ENCODE measurements at places on chromosomes 3 and 15. TPM values are rescaled to one million over a fixed set of nuclear protein-coding genes. Genes with fewer than 3 reads are reported as not detected.

The TLR9 gene
- total RNA-seq: 0.94 TPM

The CHL1 gene
- total RNA-seq: 109 TPM

The LMAN1L gene
- not detected for total RNA-seq

The PLS1 gene
- 51.4 TPM for total RNA-seq

The TEX55 gene
- not detected for total RNA-seq

The CDHR4 gene
- total RNA-seq: 0.54 TPM

The CKMT1B gene
- 14.5 TPM for total RNA-seq

The FANCD2OS gene
- not detected for total RNA-seq

The CCDC39 gene
- total RNA-seq: 0.60 TPM

The TTLL13 gene
- total RNA-seq: 0.54 TPM

The GPR176 gene
- 7.6 TPM for total RNA-seq

DNA sequence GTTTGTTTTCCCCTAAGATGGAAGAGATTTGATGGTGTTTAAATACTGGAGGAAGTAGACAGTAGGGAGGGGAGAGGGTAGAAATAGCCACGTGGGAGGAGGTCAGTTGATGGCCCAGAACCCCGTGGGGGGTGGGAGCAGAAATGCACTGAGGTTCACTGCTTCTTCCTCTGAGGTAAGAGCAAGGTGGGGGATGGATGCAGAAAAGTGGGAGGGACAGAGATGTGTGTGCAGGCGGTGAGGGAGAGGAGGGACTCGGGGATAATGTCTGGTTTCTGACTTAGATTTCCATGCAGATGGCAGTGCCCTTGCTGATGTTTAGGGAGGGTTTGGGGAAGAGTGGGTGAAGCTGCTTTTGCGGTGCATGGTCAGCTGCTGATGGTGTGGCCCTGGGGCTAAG is 102.9 kb downstream of the ARNT2 start:
- H3K4me1 ChIP-seq: no peaks in the 10 kb centered on the region
- no peaks in the 10 kb centered on the region for H3K27me3 ChIP-seq
- H3K36me3 ChIP-seq: no peaks in the 10 kb centered on the region
- H3K4me3 ChIP-seq: no peak overlapping the region
- H3K27ac ChIP-seq: no peak overlapping the region

- H3K27ac ChIP-seq: peak overlapping the region; percentile 8
- no peaks in the 10 kb centered on the region for H3K36me3 ChIP-seq
- no peaks in the 10 kb centered on the region for H3K4me1 ChIP-seq
Observed at GRCh38 chr15:64232400-64232799, 69.6 kb upstream of the PPIB start.

- no peaks in the 10 kb centered on the region for H3K36me3 ChIP-seq
- no peak for DNase-seq
- H3K4me1 ChIP-seq: no peaks in the 10 kb centered on the region
- H3K27me3 ChIP-seq: no peaks in the 10 kb centered on the region
- H3K4me3 ChIP-seq: no peak overlapping the region
- no peak overlapping the region for H3K27ac ChIP-seq
Observed at GRCh38 chr3:118408431-118408830, 626.2 kb downstream of the IGSF11 start.

GRCh38 chr3:188449421-188449820 is 295.5 kb downstream of the LPP start:
- H3K27me3 ChIP-seq: no peaks in the 10 kb centered on the region
- no peak overlapping the region for H3K4me3 ChIP-seq
- no peak for DNase-seq
- no peaks in the 10 kb centered on the region for H3K4me1 ChIP-seq
- H3K27ac ChIP-seq: no peak overlapping the region

DNA sequence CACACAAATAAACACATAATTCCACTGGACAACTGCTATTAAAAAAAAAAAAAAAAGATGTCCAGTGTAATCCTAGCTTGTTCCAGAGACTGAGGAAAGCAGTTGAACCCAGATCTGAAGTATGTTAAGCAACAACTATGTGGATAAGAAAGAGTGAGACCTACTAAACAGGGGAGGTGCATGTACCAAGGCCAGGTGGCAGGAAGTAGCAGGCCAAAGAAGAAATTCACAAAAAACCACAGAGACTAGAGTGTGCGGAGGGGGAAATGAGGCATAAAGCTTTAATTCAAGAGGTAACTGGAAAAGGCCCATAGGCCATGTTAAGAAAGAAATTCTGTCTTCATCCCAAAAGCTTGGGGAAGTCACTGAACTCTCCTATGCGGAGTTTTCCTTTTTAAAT is 490.0 kb downstream of the NAALADL2 start:
- DNase-seq: no peak
- H3K4me1 ChIP-seq: no peaks in the 10 kb centered on the region
- H3K36me3 ChIP-seq: no peaks in the 10 kb centered on the region
- no peaks in the 10 kb centered on the region for H3K27me3 ChIP-seq
- no peak overlapping the region for H3K27ac ChIP-seq

DNA sequence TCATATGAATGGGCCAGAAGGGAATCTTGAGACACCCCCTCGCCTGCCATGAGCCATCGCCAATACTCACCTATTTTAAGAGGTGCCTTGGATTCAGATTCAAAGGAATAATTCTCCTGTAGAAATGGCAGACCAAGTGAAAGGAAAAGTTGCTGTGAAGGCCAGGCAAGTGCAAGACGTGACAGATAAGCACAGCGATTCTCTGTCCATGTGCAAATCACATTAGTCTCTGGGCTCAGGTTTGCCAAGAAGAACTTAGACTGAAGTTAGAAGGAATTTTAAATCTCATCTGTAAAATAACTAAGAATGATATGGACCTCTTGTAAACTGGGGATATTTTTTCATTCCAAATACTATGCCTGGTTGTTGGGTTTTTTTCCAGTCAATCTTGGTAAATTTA is 173.6 kb downstream of the UACA start:
- no peak overlapping the region for H3K4me3 ChIP-seq
- no peak for DNase-seq
- no peaks in the 10 kb centered on the region for H3K36me3 ChIP-seq
- H3K4me1 ChIP-seq: no peaks in the 10 kb centered on the region
- no peaks in the 10 kb centered on the region for H3K27me3 ChIP-seq

DNA sequence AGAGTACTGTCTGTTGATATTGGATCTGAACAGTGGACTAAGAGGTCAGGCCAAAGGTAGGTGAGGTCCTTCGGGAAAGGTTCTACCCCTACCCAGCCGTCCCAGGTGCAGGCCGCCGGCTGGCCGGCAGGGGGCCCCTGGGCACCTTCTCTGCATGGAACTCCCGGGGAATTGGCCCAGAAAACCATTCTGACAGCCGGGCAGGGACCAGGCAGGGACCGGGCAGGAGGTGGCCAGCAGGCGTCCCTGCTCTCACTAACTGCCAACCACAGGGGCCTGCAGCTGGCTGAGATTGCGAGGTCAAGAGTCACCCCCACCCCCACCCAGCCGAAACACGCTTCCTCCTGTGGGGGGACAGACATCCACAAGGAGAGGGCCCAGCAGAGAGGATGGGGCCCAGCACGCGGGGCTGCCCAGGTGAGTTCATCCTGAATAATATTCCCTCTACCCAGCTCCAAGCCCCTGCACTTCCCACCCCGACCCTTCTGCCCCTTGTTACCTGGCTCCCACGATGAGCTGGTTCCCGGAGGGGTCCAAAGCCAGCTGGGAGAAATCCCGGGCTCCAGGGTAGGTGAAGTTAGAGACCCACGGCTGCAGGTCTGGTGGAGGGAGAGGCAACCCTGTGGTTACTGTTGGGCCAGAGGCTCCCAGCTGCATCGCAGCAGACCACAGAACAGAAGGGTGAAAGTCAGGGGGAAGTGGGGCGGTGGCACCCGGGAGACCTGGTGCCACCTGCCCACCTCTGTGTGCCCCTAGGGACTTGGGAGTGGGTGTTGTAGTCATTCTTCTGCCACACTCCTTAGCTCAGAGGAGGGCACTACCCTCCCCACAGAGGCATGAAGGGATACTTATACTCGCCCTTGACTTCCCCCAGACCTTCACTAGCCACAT is 84.4 kb downstream of the SEMA5B start:
- no peak overlapping the region for H3K4me3 ChIP-seq
- no peaks in the 10 kb centered on the region for H3K27me3 ChIP-seq
- no peaks in the 10 kb centered on the region for H3K36me3 ChIP-seq
- peak; percentile 84 for DNase-seq
- no peak overlapping the region for H3K27ac ChIP-seq

GRCh38 chr3:158489181-158489580 is 81.8 kb upstream of the MLF1 start:
- no peaks in the 10 kb centered on the region for H3K4me1 ChIP-seq
- H3K27ac ChIP-seq: no peak overlapping the region
- no peak overlapping the region for H3K4me3 ChIP-seq
- H3K27me3 ChIP-seq: no peaks in the 10 kb centered on the region
- H3K36me3 ChIP-seq: no peaks in the 10 kb centered on the region
- DNase-seq: no peak

- no peaks in the 10 kb centered on the region for H3K4me1 ChIP-seq
- H3K27me3 ChIP-seq: no peaks in the 10 kb centered on the region
- peak; percentile 37 for DNase-seq
- H3K27ac ChIP-seq: no peak overlapping the region
Observed at GRCh38 chr3:140276703-140277102, 341.7 kb downstream of the CLSTN2 start.

DNA sequence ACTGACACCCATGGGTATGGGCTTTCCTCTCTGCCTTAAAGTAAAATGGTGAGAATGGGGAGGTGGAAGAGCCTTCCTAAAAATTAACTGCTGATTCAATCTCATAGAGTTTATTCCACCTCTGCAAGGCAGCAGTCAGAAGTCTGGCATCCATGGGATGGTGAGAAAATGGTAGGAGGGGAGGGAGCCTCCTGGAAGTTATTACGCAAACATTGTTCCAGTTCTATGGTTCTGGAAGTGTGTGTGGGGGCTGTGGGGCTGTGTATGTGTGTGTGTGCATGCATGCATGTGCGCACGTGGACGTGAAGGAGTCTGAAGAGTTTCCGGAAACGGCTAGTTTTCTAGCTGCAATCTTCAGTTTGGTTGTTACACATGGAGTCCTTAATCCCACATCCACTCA is 177.6 kb downstream of the KCNAB1 start:
- H3K4me1 ChIP-seq: no peaks in the 10 kb centered on the region
- no peaks in the 10 kb centered on the region for H3K36me3 ChIP-seq
- H3K27ac ChIP-seq: no peak overlapping the region
- DNase-seq: no peak

DNA sequence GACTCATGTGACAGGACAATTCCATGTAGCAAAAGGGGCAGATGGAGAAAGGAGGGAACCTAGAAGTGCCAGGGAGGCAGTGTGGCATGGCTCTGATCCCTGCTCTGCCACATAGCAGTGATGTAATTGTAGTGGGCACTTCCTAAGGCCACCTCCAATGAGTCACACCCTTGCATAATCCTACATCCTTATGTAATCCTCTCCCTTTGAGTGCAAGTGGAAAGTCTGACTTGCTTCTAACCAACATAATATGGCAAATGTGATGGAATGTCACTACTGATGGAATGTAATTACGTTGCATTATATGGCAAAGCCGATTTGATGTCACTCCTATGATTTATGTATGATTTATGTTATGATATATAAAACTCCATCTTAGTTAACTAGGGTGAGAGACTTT is 72.9 kb upstream of the ATP2C1 start:
- H3K27ac ChIP-seq: no peak overlapping the region
- H3K27me3 ChIP-seq: no peaks in the 10 kb centered on the region
- no peaks in the 10 kb centered on the region for H3K4me1 ChIP-seq
- no peaks in the 10 kb centered on the region for H3K36me3 ChIP-seq

DNA sequence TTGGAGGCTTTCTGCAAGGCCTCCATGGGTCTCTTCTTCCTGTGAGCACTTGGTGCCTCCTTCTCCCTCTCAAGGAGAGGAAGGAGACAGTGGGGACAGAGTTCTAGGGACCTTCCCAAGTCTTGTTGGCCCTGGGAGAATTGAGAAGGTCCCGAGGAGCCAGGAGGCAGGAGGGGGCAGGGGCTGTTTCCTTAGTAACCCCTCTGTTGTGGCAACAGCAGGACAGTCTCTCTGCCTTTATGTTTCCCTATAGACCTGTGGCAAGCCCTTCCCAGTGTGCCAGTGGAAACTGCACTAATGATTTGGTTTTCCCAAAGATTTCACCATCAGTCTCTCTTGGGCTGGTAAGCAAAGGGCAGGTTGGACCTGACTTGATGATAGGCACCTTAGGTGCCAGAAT is 87.8 kb upstream of the GALNT15 start:
- H3K27ac ChIP-seq: no peak overlapping the region
- H3K4me1 ChIP-seq: no peaks in the 10 kb centered on the region
- no peak overlapping the region for H3K4me3 ChIP-seq
- H3K27me3 ChIP-seq: no peaks in the 10 kb centered on the region
- no peaks in the 10 kb centered on the region for H3K36me3 ChIP-seq

DNA sequence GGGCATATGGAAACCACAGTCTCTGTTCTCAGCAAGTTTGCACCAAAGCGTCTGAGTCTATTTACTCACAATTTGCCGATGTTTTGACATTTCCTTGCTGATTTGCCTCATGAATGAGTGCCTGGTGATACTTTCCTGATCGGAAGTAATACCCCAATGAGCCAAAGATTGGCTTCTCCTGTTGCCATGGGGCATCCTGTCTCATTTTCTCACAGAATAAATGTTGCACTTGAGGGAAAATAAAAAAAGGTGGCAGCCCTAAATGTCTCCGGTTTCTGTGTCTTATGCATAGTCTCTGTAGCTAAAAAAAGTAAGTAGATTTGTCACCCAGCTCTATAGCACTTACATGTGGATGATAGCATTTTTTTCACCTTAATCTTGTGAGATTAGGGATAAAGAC is 73.7 kb upstream of the CADPS start:
- no peaks in the 10 kb centered on the region for H3K36me3 ChIP-seq
- H3K27me3 ChIP-seq: no peaks in the 10 kb centered on the region
- DNase-seq: no peak
- no peaks in the 10 kb centered on the region for H3K4me1 ChIP-seq
- H3K4me3 ChIP-seq: no peak overlapping the region
- no peak overlapping the region for H3K27ac ChIP-seq
